ENCODE measurements at places on chromosomes 5 and 9. TPM values are rescaled to one million over a fixed set of nuclear protein-coding genes. Genes with fewer than 3 reads are reported as not detected.

DNA sequence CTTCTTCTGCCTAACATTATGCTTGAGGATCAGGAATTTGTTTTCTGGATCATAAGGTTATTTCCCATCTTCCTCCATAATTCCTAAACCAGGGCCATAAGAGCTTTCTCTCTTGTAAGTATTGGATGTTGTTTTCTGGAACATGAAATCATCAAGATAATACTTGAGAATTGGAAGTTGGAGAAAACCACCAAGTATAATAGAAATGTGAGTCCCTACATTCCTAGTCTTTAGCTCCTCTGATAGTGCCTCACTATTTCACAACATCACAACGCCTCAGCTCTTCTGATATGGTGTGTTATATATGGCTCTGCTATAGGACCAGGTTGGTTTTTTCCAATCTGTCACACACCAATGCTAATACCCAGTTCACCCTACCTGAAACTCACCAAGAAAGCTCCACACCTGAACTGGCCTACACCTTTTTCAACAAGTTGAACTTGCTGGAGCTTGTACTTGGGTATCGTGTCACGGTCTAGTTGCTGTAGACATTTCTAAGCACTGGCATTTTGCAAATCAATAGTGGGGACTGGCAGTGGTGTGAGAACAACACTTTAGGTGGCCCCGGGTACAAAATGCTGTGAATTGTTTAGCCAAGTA lies 141.1 kb downstream of the ACTBL2 start:
- H3K27me3 ChIP-seq, result no peaks in the 10 kb centered on the region
- no peaks in the 10 kb centered on the region for H3K4me1 ChIP-seq
- no peaks in the 10 kb centered on the region for H3K36me3 ChIP-seq
- no peak overlapping the region for H3K27ac ChIP-seq
- DNase-seq, result no peak
- H3K4me3 ChIP-seq, result no peak overlapping the region

DNA sequence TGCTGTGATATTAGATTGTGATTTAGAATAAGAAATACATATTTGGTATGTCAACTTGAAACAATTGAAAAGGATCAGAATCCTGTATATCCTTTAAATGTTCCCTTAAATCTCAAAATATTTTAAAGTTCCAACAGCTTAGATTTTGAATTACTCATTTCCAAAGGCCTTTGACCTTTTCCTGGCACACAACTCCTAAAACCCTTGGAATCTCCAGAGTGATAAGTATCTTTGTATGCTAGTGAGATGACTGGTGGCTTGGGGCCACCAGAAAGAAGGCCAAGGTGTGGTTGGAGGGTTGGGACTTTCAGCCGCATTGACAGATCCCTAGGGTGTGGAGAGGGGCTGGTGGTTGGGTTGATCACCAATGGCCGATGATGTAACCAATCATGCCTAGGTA lies 104.7 kb downstream of the YIPF5 start:
- no peak overlapping the region for H3K4me3 ChIP-seq
- H3K36me3 ChIP-seq, result no peaks in the 10 kb centered on the region
- DNase-seq, result no peak
- H3K4me1 ChIP-seq, result no peaks in the 10 kb centered on the region
- no peaks in the 10 kb centered on the region for H3K27me3 ChIP-seq

DNA sequence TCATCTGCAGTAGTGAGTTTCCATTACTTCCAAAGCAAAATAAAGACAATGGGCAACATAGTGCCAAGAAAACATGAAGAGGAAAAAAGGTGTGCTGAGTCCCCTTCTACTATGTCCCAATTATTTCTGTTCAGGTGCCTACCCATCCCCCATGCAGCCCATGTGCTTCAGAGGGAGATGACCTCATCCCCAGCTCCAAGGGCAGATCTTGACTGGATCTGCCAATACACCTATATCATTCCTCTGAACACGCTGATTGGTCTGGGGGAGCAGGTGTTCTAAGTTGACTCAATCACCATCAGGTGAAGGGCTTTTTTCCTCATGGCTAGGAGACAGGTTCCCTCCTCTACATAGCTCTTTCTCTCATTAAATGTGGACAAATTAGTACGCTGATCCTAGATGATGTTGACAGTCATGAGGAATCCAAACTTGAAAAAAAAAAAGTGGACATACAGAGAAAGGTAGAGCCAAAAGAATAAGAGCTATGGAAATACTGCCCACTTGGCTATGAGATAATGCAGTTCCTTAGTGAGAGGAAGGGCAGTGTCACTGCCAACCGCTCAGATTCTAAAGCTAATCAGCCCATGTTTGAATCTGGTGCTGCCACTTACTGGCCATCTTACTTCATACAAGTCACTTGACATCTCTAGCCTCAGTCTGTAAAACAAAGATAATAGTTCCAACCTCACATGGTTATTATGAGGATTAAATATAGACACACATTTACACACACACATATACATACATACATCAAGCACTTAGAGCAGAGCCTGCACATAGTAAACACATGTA lies 23.1 kb downstream of the PRELID2 start:
- no peaks in the 10 kb centered on the region for H3K4me1 ChIP-seq
- no peak overlapping the region for H3K27ac ChIP-seq
- no peaks in the 10 kb centered on the region for H3K27me3 ChIP-seq
- H3K36me3 ChIP-seq, result no peaks in the 10 kb centered on the region
- H3K4me3 ChIP-seq, result no peak overlapping the region

GRCh38 chr5:168770996-168771395 lies 191.8 kb upstream of the PANK3 start:
- no peak overlapping the region for H3K4me3 ChIP-seq
- peaks cover 6% of the 10 kb centered on the region for H3K36me3 ChIP-seq
- DNase-seq, result no peak
- no peak overlapping the region for H3K27ac ChIP-seq
- H3K27me3 ChIP-seq, result no peaks in the 10 kb centered on the region
- H3K4me1 ChIP-seq, result no peaks in the 10 kb centered on the region

- no peak overlapping the region for H3K4me3 ChIP-seq
- no peaks in the 10 kb centered on the region for H3K4me1 ChIP-seq
- no peak for DNase-seq
- H3K36me3 ChIP-seq, result no peaks in the 10 kb centered on the region
- H3K27me3 ChIP-seq, result no peaks in the 10 kb centered on the region
Observed at GRCh38 chr5:151966046-151966445, 41.4 kb upstream of the GLRA1 start.

DNA sequence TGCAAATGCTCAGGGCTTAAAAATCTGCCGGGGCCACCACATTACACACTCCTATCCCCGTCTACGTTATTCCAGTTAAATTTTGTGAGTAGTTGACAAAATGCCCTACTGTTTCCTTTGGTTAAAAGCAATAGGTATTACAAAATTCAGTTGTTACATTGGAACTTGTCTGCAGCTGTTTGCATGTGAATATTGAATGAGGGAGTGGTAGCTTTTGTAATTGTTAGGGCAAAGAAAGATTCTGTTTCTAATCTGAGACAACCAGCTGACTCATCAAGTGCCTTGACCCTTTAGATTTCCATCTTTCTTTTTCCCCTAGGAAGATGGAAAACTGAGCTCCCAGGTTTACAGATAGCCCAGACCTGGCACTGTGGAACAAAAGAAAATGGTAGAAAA lies 30.2 kb downstream of the MAML1 start:
- H3K27ac ChIP-seq, result no peak overlapping the region
- no peaks in the 10 kb centered on the region for H3K4me1 ChIP-seq
- DNase-seq, result no peak
- no peak overlapping the region for H3K4me3 ChIP-seq
- H3K27me3 ChIP-seq, result no peaks in the 10 kb centered on the region
- peaks cover 32% of the 10 kb centered on the region for H3K36me3 ChIP-seq

DNA sequence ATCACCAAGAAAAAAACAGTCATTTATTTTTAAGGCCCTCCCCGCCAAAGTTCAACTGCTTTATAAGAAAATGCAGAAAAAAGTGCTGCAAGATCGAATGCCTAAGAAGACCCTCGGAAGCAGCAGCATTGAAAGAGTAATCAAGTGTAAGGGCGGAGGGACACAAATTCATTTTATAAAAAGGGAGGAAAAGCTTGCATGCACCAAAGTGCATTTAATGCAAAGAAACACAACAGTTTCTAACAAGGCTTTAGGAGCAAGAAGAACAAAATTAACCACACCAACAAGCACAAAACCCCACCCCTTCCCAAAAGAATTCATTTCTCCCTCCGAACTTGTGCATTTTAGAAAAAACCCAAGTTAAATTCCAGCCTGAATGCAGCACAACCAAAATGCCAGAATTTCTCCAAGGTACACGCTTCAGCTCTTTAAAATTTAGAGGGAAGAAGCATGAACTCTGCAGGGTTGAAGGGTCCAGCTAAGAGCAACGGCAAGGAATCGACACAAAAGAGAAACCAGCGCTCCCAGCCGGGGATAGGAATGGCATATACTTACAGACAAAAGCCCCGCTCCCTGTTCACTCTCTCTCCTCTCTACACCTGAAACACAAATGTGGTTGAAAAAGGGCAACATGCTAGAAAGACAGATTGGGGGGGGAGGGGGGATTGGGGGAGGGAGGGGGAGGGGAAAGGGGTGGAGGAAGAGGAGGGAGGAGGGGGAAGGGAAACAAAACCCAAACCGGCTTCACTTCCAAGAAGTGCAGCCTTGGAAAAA lies at the start of gene NREP:
Gene NREP (minus strand): TSS at position 614 of the 774 bp plus-strand sequence. CDS start 1,422 bp downstream, outside the sequence.
- peak within 1 kb of the TSS; percentile 74 for H3K27ac ChIP-seq
- H3K4me1 ChIP-seq, result no peaks in the 10 kb centered on the region
- H3K4me3 ChIP-seq, result peak within 1 kb of the TSS; percentile 87
- H3K27me3 ChIP-seq, result no peaks in the 10 kb centered on the region
- H3K36me3 ChIP-seq, result peaks cover 11% of the 10 kb centered on the region
- no peak for DNase-seq

- no peaks in the 10 kb centered on the region for H3K27me3 ChIP-seq
- H3K4me3 ChIP-seq, result peak overlapping the region; percentile 83
- peaks cover 3% of the 10 kb centered on the region for H3K36me3 ChIP-seq
- DNase-seq, result peak; percentile 49
- H3K4me1 ChIP-seq, result 0 out of 2 replicates have a peak, but pooled peaks cover 4% of the 10 kb centered on the region
- no peak overlapping the region for H3K27ac ChIP-seq
Observed at GRCh38 chr5:172452398-172453205, 1.7 kb downstream of the SH3PXD2B start.

The TLE1 gene
- total RNA-seq, result 75.1 TPM

The SLCO6A1 gene
- total RNA-seq, result 0.46 TPM

The NMUR2 gene
- total RNA-seq, result not detected
